Fibroblast of the aortic adventitia (primary cell): ENCODE measurements at places on chromosomes 11 and 22.

DNA sequence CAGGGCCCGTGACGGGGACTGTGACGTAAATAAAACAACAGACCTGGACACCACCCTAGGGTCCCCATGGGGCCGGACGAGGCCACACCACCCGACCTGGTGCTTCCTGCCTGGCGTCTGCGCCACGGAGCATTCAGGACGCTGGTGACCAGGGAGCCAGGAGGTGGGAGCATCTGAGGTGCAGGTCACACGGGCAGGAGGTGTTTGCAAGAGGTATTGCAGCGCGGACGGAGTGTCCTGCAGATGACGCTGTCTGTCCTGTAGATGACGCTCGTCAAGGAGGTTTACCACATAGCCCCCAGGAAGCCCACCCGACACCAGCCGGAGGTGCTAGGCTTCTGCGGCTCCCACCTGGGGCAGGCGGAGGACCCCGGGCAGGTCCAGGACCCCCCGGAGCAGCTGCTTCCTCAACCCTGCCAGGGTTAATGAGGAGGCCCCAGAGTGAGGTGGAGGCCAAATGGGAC lies 986 bp upstream of the MUC5B start:
- no peak for DNase-seq

DNA sequence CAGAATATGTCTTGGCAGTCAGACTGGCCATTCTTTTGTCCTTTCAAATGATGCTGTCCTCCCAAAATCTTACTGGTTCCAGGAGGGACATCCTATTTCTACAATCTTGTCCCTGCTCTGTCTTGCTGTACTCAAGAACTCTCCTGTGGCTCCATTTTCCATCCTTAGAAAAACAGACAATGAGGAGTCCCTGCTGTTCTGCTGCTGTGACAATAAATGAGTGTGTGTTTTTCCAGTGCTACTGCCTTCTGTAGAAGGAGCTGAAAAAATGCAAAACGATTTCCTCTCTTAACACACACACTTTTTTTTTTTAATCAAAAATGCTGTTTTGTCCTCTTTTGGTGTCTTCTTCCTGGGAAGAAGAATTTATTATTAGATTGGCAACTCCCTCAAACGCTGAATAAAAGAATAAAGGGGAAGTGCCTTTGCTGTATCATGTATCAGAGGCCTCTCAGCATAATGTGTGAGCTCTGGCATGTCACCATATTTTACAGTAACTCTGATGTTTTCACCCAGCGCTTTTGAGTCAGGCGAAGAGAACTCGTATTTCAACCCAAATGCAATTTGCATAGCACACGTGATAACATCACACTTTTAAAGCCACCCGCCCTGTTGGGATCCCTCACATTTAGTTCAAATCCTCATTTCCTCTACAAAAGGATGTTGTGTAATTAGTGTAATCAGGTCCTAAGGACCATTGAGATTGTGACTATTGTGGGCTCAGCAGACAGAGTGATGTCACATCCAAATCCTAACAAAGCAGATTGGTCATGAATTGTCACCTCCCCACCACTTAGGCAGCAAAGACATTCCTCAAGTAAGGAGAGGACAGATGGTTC lies 496.0 kb upstream of the LARGE1 start:
- DNase-seq = no peak

DNA sequence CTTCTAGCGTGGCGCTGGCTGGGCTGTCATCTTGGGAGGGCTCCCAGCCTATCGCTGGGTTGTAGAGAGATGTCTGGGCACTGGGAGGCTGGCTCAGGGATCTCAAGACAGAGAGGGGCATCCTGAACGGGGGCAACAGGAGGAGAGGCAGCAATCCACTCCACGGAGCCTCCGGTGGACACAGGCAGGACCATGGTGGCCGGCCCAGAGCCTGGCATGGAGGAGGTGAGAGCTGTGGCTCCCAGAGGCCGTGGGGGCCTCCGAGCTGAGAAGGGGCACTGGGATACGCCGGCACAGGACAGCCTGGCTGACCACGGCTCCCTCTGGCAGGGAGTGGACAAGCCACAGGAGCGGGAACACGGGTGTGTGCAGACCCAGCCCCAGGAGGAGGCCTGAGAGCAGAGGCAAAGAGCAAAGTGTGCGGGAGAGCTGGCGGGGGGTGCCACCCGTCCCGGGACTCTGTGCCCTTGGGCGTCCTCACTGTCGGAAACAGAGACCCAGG lies 9.1 kb downstream of the MRGPRF start:
- no peak for DNase-seq

GRCh38 chr11:21602699-21603098 lies 590.2 kb upstream of the ANO5 start:
- no peak for DNase-seq

- DNase-seq = no peak
Measured at GRCh38 chr11:57903441-57904123, 120.1 kb upstream of the OR9Q1 start.

DNA sequence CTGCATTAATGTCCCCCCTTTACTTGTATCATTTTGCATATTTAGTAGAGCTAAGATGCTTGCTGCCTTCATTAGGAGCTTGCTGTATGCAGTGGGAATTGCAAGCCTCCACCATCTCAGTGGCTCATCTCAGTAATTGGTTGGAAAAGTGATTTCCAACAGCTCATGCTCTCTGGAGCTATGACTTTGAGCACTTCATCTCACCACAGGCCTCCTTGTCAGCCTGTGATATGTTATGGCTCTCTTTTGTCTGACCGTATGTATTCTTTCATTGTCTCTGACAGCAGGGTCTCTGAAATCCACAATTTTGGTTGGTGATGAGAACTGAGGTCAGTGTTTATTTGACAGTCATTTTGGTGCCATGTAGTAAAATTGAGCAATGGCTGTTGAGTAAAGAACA lies 345.1 kb downstream of the FAT3 start:
- no peak for DNase-seq

DNA sequence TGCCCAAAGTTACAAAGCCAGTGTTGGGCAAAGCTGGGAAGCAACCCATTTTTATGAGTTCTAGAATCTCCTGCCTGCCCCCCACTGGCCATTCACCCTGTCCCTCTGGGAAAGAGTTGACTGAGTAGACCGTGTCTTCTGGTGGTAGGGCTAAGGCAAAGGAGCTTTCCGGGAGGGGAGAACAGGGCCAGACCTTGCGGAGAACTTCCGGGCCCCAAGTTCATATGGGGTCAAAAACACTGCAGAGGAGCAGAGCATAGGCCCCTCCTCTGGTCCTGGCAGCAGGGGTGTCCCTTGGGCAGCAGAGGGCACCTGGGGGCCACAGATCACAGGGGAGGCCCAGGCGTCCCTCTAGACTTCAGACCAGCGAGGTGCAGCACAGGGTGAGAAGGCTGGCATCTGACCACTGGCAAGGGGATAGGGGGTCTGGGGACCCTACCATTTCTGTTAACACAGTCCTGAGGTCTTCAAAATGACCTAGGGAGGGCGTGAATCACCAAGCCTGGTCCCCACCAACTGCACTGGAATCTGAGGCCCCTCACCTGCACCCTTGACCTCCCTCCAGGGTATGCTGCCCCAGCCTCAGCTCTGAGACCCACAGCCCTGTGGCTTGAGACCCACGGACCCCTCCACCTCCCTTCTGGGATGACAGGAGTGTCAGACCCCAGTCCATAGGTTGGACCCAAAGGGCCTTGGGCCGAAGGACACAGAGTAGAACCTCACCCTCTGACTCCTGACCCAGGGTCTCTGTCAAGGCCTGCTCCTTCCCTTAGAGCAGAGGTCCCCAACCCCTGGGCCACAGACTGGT lies 1.3 kb upstream of the ARAP1 start:
- DNase-seq = no peak

DNA sequence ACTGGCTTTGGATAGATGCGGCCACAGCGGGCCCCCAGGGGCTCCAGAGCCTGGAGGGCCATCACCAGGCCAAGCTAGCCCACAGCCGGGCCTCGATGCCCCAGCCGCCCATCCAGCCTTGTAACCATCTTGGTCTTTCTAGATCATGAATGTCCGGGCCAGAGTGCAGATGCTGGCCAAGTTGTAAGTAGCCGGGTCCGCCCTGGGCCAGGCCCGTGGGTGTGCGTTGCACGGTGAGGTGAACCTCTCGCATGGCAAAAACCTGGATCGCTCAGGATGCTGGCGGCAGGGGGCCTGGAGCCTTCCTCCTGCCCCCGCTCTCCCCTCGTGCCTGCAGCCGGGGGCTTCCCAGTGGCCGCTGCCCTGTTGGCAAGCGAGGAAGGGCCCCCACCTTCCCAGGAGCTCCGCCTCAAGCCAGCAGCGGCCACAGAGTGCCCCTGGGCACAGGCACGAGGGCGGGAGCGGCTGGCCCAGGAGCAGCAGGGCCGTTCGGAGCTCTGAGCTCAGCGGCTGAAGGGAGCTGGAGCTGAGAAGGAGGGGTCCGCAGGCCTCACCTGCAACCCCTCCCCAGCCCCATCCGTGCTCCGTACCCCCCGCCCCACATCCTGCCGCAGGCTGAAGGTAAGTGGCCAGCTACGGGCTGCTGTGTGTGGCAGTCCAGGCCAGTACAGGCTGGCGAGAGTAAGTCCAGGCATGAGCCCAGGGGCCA lies 10.9 kb upstream of the MRPL23 start:
- DNase-seq = no peak

GRCh38 chr11:58070585-58070984 lies 39.8 kb downstream of the OR6Q1 start:
- DNase-seq = no peak

DNA sequence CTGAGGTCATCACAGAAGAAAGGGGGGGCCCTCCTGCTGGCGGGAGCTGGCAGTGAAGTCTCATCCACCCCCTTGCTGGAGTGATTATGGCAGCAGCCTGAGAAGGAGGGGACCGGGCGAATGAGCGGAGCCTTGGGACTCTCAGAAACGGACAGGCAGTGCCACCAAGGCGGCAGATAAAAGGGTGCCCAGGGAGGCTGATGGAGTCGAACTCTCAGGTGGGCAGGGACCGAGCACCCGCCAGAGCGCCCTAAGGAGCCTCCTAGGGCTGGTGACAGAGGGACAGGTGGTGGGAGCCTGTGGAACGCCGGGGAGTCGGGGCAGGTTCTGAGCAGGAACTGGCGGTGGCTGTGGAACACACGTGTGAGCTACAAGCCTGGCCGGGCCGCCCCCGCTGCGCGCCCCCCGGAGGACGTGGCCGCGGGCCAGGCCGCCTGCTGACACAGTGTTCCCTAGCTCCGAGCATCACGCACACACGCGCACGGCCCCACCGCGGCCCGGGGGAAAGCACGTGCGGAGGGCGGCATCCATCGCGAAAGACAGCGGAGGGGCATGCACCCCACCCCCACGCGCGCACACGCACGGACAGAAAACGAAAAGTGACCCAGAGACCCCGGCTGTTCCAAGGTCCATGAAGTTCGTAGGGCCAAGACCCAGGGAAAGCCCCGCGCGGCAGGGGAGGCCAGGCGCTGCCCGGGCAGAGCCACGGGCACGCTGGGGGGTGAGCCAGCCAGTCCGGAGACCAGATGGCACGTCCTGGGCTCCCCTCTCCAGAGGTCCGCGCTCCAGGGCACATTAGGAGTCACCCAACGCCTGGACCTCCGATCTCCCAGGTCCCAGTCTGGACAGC lies 1.0 kb downstream of the VWCE start:
- peak; percentile 49 for DNase-seq
